ENCODE measurements at places on chromosomes 2 and 18. TPM values are rescaled to one million over a fixed set of nuclear protein-coding genes. Genes with fewer than 3 reads are reported as not detected.

GRCh38 chr18:6444466-6445228 is 29.9 kb upstream of the L3MBTL4 start:
- DNase-seq, result no peak
- H3K27ac ChIP-seq, result no peak overlapping the region
- no peak overlapping the region for H3K4me3 ChIP-seq
- no peaks in the 10 kb centered on the region for H3K27me3 ChIP-seq

- no peak for DNase-seq
- no peaks in the 10 kb centered on the region for H3K27me3 ChIP-seq
- no peaks in the 10 kb centered on the region for H3K4me1 ChIP-seq
- no peak overlapping the region for H3K4me3 ChIP-seq
- no peaks in the 10 kb centered on the region for H3K36me3 ChIP-seq
Observed at GRCh38 chr2:234366891-234367290, 130.0 kb downstream of the ARL4C start.

GRCh38 chr2:126731353-126731752 is 75.4 kb downstream of the GYPC start:
- no peaks in the 10 kb centered on the region for H3K36me3 ChIP-seq
- no peaks in the 10 kb centered on the region for H3K4me1 ChIP-seq
- H3K27me3 ChIP-seq, result no peaks in the 10 kb centered on the region
- no peak overlapping the region for H3K4me3 ChIP-seq

GRCh38 chr2:100243631-100244030 is 78.7 kb downstream of the LONRF2 start:
- no peak for DNase-seq
- no peak overlapping the region for H3K27ac ChIP-seq
- peaks cover 8% of the 10 kb centered on the region for H3K4me1 ChIP-seq
- no peaks in the 10 kb centered on the region for H3K27me3 ChIP-seq
- H3K36me3 ChIP-seq, result no peaks in the 10 kb centered on the region
- H3K4me3 ChIP-seq, result no peak overlapping the region

GRCh38 chr2:47512581-47513083 is 109.7 kb downstream of the MSH2 start:
- DNase-seq, result peak; percentile 56
- no peak overlapping the region for H3K27ac ChIP-seq
- H3K4me1 ChIP-seq, result no peaks in the 10 kb centered on the region
- H3K27me3 ChIP-seq, result no peaks in the 10 kb centered on the region

GRCh38 chr2:240250985-240251847 is 110.8 kb upstream of the OTOS start:
- no peak overlapping the region for H3K27ac ChIP-seq
- H3K36me3 ChIP-seq, result no peaks in the 10 kb centered on the region
- no peaks in the 10 kb centered on the region for H3K4me1 ChIP-seq
- no peaks in the 10 kb centered on the region for H3K27me3 ChIP-seq

DNA sequence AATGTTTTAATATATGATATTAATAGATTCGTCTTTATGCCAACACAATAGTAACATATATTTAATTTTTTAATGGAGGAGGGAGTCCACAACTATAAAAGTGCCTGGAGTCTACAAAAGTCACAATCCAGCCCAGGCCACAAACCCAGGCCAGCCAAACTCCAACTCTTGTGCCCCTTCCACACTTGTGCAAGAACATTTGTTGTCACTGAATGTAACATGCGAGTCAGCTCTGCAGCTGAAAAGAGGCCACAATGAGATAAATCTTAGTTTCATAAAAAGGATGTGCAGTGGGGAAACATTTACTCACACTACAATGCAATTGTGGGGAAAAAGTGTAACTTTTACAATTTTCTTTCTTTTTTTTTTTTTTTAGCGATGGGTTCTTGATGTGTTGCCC is 110.8 kb downstream of the MCFD2 start:
- H3K27ac ChIP-seq, result peak overlapping the region; percentile 48
- peaks cover 4% of the 10 kb centered on the region for H3K36me3 ChIP-seq
- H3K4me3 ChIP-seq, result no peak overlapping the region
- no peaks in the 10 kb centered on the region for H3K27me3 ChIP-seq
- peak; percentile 2 for DNase-seq

- H3K4me1 ChIP-seq, result peaks cover 7% of the 10 kb centered on the region
- no peak overlapping the region for H3K27ac ChIP-seq
Observed at GRCh38 chr2:101111917-101112771, 39.0 kb downstream of the TBC1D8 start.

GRCh38 chr2:27690052-27690451 is 26.4 kb downstream of the SLC4A1AP start:
- no peak overlapping the region for H3K4me3 ChIP-seq
- no peaks in the 10 kb centered on the region for H3K27me3 ChIP-seq
- no peak for DNase-seq
- H3K27ac ChIP-seq, result no peak overlapping the region
- H3K4me1 ChIP-seq, result no peaks in the 10 kb centered on the region
- H3K36me3 ChIP-seq, result peaks cover 47% of the 10 kb centered on the region

GRCh38 chr2:21916934-21917522 is 793.3 kb downstream of the TDRD15 start:
- H3K36me3 ChIP-seq, result no peaks in the 10 kb centered on the region
- H3K27ac ChIP-seq, result no peak overlapping the region
- no peaks in the 10 kb centered on the region for H3K27me3 ChIP-seq
- DNase-seq, result no peak

DNA sequence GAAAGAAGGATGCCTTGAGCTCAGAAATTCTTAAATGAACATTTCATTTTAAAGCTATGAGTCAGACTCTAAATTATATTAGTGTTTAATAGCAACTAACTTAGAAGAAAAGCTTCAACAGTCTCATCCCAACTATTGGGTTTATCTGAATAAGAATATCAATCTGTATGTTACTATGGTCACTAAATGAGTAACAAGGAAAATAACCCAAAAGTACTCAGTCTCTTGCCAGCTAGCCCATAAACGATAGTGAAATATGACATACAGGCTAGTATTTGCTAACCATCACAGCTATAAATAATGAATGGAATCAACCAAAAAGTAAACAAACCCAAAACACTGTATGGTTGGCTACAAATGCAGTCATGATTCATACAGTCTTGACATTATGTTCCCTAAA is 174.9 kb downstream of the RAB3GAP1 start:
- no peak for DNase-seq
- H3K36me3 ChIP-seq, result peaks cover 2% of the 10 kb centered on the region
- no peaks in the 10 kb centered on the region for H3K4me1 ChIP-seq
- no peak overlapping the region for H3K4me3 ChIP-seq

DNA sequence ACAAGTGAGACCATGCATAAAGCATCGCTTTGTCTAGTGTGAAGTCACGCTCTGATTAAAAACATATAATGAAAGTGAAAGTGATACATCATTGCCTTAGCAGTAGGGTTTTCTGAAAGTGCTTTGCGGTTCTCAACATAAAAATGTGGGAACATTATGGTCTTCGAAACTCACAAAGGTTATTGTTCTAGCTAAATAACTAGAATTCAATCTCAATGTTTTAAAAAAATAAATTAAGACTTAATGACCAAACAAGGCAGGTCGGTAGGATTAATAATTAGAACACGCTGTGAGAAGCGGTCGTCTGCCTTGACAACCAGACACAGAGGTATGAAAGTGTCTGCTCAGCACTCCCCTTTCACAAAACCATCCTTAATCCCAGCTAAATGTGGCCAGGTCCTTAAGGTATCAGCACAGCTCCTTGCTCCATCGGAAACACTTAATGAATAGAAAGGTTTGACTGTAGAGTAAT is 42.2 kb downstream of the KLHL14 start:
- H3K4me3 ChIP-seq, result peak overlapping the region; percentile 47
- H3K36me3 ChIP-seq, result no peaks in the 10 kb centered on the region
- no peaks in the 10 kb centered on the region for H3K4me1 ChIP-seq

- H3K36me3 ChIP-seq, result no peaks in the 10 kb centered on the region
- no peak overlapping the region for H3K4me3 ChIP-seq
- no peak overlapping the region for H3K27ac ChIP-seq
- no peaks in the 10 kb centered on the region for H3K27me3 ChIP-seq
- DNase-seq, result no peak
Observed at GRCh38 chr2:97698530-97698929, 14.8 kb upstream of the ZAP70 start.

GRCh38 chr2:126857502-126857901 is 41.2 kb upstream of the TEX51 start:
- no peaks in the 10 kb centered on the region for H3K27me3 ChIP-seq
- no peaks in the 10 kb centered on the region for H3K36me3 ChIP-seq
- peaks cover 28% of the 10 kb centered on the region for H3K4me1 ChIP-seq
- no peak overlapping the region for H3K27ac ChIP-seq

DNA sequence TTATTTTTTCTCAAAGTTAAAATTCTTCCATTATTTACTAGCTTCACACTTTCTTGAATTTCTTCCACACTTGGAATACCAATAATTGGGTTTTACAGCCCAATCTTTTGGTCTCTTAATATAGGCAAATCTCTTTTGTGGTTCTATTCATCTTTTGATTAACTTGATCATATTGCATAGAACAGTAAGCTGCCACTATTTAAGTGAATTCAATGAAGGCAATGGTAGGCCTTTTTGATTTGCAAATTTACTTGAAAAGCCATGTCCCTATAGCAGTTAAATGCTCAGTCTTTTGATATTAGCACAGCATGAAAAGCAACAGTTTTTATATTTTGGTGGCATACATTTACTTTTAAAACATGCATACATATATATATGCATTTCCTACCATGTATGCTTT is 20.2 kb upstream of the DYNC1I2 start:
- H3K27ac ChIP-seq, result no peak overlapping the region
- no peaks in the 10 kb centered on the region for H3K36me3 ChIP-seq
- H3K27me3 ChIP-seq, result no peaks in the 10 kb centered on the region
- no peak for DNase-seq
- H3K4me1 ChIP-seq, result no peaks in the 10 kb centered on the region

- no peak for DNase-seq
- H3K27me3 ChIP-seq, result no peaks in the 10 kb centered on the region
- H3K27ac ChIP-seq, result no peak overlapping the region
- no peaks in the 10 kb centered on the region for H3K36me3 ChIP-seq
- peaks cover 10% of the 10 kb centered on the region for H3K4me1 ChIP-seq
Observed at GRCh38 chr2:64451051-64451450, 2.9 kb upstream of the LGALSL start.

DNA sequence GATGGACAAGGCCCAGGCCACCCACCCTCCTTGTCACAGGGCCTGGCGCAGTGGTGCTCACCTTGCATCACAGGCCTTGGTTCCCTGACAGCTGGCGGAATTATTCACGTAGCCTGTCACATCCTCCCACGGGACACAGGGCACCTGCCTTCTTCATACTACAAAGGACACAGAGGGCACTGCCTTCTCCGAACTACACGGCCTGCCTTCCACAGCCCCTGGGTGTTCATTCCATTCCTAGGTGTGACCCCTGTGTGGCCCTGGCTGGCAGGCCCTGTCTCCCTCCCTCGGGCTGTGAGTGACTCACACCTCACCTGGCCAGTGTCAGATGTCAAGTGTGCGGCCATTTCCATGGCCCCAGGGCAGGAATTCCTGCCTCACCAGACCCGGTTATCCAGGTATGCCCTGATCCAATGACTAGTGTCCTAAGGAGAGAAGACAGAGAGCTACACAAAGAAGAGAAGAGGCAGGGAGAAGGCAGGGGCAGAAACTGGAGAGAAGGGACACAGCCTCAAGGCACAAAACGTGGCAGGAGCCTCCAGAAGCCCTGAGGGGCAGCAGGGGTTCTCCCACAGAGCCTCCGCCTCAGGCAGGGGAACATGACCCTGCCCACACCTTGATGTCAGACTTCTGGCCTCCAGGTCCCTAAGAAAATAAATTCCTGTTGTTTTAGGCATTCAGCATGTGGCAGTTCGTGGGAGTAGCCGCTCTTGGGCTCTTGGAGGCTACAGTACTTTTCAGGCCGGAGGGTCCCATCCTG is 43.4 kb downstream of the MBP start:
- H3K36me3 ChIP-seq, result no peaks in the 10 kb centered on the region
- no peak overlapping the region for H3K27ac ChIP-seq
- H3K4me3 ChIP-seq, result no peak overlapping the region
- H3K27me3 ChIP-seq, result no peaks in the 10 kb centered on the region
- peaks cover 7% of the 10 kb centered on the region for H3K4me1 ChIP-seq
- no peak for DNase-seq

- H3K4me3 ChIP-seq, result no peak overlapping the region
- H3K27ac ChIP-seq, result no peak overlapping the region
- H3K27me3 ChIP-seq, result no peaks in the 10 kb centered on the region
- H3K4me1 ChIP-seq, result peaks cover 3% of the 10 kb centered on the region
- H3K36me3 ChIP-seq, result no peaks in the 10 kb centered on the region
- DNase-seq, result no peak
Observed at GRCh38 chr2:25053041-25053440, 11.2 kb downstream of the EFR3B start.

- H3K36me3 ChIP-seq, result no peaks in the 10 kb centered on the region
- no peak overlapping the region for H3K27ac ChIP-seq
- H3K4me3 ChIP-seq, result no peak overlapping the region
- H3K27me3 ChIP-seq, result no peaks in the 10 kb centered on the region
Observed at GRCh38 chr2:12479065-12479601, 237.6 kb upstream of the TRIB2 start.

- H3K27ac ChIP-seq, result no peak overlapping the region
- no peaks in the 10 kb centered on the region for H3K27me3 ChIP-seq
- H3K4me3 ChIP-seq, result no peak overlapping the region
- peaks cover 10% of the 10 kb centered on the region for H3K4me1 ChIP-seq
Observed at GRCh38 chr18:79983253-79983652, 5.1 kb downstream of the TXNL4A start.

DNA sequence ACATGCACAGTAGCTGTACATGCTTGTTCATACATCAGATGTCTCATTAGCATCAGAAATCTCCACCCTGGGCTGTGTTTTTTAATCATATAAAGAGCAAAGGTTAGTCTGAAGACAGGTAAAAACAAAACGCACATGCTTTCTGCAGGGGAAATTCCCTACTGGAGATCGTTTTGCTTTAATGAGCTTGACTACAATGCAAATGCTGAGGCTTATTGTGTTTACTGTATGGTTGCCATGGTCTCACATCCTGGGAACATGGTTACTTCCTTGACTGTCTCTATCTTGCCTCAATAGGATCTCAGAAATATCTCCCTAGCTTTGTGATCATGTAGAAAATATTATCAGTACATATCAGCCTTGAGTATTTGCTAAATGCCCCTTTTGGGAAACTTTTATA is 336.5 kb upstream of the TFPI start:
- H3K27ac ChIP-seq, result no peak overlapping the region
- no peak for DNase-seq
- no peaks in the 10 kb centered on the region for H3K36me3 ChIP-seq
- H3K27me3 ChIP-seq, result no peaks in the 10 kb centered on the region

- no peaks in the 10 kb centered on the region for H3K4me1 ChIP-seq
- H3K27ac ChIP-seq, result no peak overlapping the region
- H3K27me3 ChIP-seq, result no peaks in the 10 kb centered on the region
- DNase-seq, result no peak
- no peaks in the 10 kb centered on the region for H3K36me3 ChIP-seq
- H3K4me3 ChIP-seq, result no peak overlapping the region
Observed at GRCh38 chr2:70959271-70959761, 19.1 kb upstream of the ANKRD53 start.

The CNGA3 gene
- polyA plus RNA-seq, result not detected

The C2orf66 gene
- polyA plus RNA-seq, result 0.71 TPM

The RAB27B gene
- 0.68 TPM for polyA plus RNA-seq

The STPG4 gene
- 0.20 TPM for polyA plus RNA-seq

The HOXD13 gene
- polyA plus RNA-seq, result not detected

The ALLC gene
- 0.08 TPM for polyA plus RNA-seq

The LYPD6B gene
- polyA plus RNA-seq, result 17.0 TPM

The ARID5A gene
- polyA plus RNA-seq, result 3.3 TPM

Measured in SK-N-SH (cell line).